ENCODE measurements at places on chromosomes 6 and 20. TPM values are rescaled to one million over a fixed set of nuclear protein-coding genes. Genes with fewer than 3 reads are reported as not detected.

DNA sequence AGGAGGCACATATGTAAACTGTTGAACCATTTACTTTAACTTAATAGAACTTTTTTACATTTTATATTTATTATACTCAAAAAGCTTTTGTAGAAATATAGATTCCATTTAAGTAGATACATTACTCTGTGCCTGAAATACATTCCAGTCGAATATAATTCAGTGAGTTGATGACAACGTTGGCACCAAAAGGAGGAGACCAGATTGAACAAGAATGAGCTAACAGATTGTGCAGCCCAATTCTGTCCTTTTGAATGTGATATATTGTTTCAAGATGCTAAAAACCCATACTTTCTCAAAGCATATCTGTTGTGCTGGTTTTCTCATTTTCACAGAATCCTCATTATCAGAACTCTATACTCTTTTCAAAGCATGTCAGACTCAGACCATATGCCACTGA lies 147.4 kb upstream of the SIM1 start:
- H3K4me1 ChIP-seq, result no peaks in the 10 kb centered on the region
- no peak overlapping the region for H3K4me3 ChIP-seq
- H3K36me3 ChIP-seq, result peaks cover 22% of the 10 kb centered on the region

FERMT1 gene
- 1.1 TPM for total RNA-seq

DNA sequence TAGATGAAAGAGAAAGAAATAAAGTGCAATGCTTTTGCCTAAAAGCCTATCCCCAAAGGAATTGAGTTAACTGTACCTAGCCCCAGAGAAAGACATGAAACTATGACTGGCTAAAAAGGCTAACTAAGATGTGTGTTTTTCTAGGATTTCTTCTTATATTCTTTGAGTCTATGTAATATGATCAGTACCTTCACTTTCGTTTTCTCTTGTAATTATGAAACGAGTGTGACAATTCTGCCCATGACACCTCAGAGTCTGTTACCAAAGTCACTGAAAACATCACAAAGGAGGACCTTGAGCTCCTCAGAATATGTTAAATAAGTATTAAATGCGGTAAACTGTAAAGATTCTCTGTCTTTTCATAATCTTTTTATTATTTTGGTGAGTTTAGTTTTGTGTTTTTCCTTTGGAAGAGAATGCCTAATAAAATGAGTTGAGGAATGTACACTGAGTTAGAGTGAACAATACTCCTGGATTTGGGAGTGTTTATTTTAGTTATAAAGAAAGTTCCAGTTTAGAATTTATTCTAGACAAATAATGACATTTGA lies 141.3 kb downstream of the FUT9 start:
- peak overlapping the region; percentile 4 for H3K4me3 ChIP-seq
- no peaks in the 10 kb centered on the region for H3K4me1 ChIP-seq
- no peaks in the 10 kb centered on the region for H3K36me3 ChIP-seq
- H3K27ac ChIP-seq, result no peak overlapping the region
- no peak for DNase-seq

DNA sequence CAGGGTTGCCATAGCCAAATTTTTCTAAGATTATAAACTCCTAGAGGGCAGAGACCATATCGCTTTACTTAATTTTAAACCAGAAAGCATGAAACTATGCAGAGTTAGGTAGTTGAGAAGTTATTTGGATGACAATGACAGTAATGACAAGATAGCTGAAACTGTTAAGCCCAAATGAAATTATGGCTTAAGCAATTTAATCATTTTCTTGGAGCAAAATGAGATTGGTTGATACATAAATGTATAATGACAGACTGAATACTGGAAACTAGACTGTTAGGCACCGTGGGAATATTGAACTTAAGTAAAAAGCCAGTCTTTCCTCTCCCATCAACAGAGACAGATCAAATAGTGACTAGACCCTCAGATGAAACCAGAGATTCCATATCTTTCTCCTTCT lies 670.3 kb upstream of the NRSN1 start:
- H3K27me3 ChIP-seq, result no peaks in the 10 kb centered on the region
- no peak overlapping the region for H3K27ac ChIP-seq
- no peaks in the 10 kb centered on the region for H3K4me1 ChIP-seq
- no peak overlapping the region for H3K4me3 ChIP-seq

All from spleen (tissue), 13 donors.